ENCODE measurements at places on chromosomes 7 and 10.
A peak's percentile ranks its signal among the peaks of the same experiment; 100 is the strongest.

DNA sequence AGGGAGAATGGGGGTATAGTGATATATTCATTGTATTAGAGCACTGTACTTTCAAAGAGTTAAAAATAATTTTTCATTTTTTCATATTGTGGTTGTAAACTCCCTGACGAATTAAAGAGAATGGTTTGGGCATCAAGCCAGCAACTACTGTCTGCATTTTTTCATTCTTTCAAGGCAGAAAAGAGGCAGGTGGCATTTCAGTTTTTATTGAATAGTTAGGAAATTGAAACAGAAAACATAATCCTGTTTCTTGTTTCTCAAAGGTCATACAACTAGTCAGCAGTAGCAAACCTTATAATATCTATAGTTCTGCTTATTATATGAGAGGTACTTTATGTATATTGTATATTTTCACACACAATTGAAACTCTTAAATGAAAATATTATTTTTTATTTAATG lies 303.9 kb upstream of the KCND2 start:
- no peak for DNase-seq

DNA sequence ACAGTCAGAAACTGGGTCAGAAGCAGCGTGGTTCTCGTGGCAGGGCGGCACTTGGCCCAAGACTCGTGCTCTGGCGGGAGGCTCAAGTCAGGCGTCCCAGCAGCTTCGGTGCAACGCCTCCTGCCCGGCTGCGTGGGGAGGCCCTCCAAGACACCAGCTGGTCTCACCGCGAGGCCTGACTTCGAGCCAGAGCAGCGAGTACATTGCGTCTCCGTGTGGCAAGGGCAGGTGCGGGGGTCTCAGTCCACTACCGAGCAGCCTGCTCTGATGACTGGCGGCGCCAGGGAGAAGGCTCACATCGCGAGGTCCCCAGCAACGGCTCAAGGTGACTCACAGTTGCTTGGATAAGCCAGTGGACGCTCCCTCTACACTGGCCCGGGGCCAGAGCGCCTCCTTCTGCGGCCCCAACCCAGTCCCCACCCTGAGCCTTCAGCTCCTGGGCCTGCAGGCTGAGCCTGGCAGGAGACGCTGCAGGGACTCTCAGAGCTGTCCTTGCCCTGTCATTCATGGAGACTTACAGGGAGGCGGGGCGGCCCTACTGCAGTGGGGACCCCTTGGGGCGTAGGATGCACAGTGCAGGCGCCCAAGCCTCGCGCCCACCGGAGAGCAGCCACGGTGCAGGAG lies 41.9 kb upstream of the PRKAR1B start:
- DNase-seq = no peak

DNA sequence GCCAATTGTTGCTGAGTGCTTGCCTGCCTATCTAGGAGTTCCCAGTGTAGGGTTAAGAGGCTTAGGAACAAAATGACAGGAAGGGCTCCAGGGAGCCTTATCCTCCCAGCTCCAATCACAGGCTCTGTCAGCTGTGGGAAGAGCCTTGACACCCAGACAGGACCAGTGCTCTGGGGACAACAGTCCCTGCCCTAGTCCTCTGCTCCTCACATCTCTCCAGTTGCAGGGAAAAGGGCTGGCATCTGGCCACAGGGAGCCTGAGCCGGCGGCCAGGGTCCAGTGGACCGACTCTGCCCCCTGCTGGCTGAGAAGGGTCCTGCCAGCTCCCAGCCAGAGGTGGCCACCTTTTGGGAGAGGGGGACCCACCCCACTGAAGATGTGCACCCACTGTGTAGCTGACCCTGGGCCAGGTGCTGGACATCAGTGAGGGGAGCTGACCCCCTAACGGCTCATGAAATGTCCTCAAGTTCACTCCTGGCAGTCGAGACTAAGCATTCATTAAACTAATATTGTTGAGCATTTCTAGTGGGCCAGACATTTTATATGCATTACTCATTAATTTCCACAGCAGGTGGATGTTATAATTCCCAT lies 17.6 kb downstream of the DNAJB12 start:
- peak; percentile 87 for DNase-seq

DNA sequence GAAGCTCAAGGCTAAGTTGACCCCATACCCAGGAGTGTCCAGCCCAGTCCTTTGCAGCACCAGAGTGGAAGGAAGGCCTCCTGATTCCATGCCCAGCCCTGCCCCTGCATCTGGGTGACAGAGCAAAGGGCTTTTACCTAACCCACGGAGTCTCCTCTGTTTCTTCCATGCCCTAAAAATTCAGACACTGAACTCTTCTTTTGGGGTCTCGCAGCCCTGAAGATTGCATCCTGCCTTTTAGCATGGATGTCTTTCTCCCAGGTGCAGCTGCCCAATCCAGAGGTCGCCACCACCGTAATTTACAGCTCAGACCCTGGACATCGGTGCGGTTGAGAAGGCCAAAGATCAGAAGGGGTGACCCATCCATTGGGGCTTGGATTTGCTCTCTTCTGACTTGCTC lies 50.8 kb downstream of the CXCL12 start:
- DNase-seq = no peak

GRCh38 chr10:42753507-42754154 lies 29.0 kb upstream of the BMS1 start:
- no peak for DNase-seq

DNA sequence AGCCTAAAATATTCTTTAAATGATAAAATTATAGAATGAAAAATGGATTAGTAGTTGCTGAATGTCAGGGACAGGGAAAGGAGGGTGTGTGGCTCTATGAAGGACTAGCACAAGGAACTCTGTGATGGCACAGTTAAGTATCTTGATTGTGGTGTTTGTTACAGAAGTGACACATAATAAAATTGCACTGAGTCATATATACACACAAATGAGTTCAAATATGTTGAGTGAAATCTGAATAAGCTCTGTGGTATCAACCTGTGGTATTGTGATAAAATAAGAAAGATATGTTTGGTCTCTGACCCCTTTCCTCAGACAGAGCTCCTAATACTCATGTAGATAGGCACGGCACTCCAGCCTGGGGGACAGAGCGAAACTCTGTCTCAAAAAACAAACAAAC lies 181.5 kb upstream of the TRIM24 start:
- DNase-seq = no peak

DNA sequence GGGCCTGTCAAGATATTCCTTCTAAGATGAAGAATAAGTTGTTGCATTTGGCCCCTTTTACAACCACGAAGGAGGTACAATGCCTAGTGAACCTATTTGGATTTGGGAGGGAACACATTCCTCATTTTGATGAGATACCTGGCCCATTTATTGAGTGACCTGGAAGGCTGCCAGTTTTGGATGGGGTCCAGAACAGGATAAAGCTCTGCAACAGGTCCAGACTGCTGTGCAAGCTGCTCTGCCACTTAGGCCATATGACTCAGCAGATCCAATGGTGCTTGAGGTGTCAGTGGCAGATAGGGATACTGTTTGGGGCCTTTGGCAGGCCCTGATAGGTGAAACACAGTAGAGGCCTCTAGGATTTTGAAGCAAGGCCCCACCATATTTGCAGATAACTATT lies 704.6 kb downstream of the CCSER2 start:
- DNase-seq = no peak

DNA sequence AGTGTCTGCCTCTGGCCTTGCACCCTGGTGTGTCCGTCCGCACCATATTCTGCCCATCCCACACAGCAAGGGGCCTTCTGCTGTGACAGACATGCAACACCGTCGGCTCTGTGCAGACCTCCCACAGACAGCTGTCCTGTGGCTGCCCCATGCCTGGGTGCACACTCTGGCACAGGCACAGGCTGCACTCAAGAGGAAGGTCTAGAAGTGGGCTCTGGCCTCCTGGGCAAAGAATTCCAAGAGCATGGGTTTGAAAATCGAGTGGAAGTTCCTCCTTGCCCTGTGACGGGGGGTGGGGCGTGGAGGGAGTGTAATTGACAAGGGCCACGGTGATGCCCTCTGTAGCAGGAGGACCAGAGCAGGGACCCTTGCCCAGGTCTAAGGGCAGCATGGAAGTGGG lies 4.3 kb upstream of the LOXL4 start:
- no peak for DNase-seq

GRCh38 chr10:131580674-131581073 lies 269.2 kb upstream of the TCERG1L start:
- DNase-seq = no peak

DNA sequence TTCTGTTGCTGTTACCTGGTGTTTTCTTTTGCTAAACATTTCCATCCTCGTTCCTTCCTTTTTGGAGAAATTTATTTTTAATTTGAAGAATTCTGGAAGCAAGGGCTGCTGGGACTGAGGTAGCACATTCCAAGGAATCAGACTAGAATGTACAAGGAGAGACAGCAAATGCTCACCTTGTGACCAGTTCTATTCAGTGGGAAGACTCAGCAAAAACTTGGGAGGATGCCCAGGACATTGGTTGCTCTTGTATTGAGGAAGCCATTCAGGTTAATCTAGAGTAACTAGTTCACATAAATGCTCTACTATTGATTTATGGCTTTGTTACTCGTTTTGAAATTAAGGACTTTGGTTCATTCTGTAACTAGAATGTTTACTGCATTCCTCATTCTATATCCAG lies 11.3 kb downstream of the PLCE1 start:
- no peak for DNase-seq

- no peak for DNase-seq
Observed at GRCh38 chr7:148799893-148800555, 84.1 kb downstream of the EZH2 start.

DNA sequence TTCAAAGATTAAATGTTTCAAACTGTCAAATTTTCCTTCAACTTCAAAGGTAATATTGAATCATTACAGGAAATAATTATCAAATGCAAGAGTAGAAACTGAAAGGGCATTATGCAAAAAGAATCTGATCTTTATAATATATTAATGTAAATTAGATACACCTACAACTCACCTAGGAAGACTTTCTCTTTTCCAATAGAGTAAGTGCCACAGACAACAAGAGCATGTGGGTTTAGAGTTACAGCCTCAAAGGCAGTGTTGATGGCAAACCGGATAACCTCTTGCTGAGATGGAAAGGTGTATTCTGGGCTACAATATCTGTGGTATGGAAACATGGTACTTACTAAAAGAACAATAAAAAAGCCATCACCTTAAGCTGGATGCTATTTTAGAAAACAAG lies 11.7 kb downstream of the DCLRE1A start:
- no peak for DNase-seq

DNA sequence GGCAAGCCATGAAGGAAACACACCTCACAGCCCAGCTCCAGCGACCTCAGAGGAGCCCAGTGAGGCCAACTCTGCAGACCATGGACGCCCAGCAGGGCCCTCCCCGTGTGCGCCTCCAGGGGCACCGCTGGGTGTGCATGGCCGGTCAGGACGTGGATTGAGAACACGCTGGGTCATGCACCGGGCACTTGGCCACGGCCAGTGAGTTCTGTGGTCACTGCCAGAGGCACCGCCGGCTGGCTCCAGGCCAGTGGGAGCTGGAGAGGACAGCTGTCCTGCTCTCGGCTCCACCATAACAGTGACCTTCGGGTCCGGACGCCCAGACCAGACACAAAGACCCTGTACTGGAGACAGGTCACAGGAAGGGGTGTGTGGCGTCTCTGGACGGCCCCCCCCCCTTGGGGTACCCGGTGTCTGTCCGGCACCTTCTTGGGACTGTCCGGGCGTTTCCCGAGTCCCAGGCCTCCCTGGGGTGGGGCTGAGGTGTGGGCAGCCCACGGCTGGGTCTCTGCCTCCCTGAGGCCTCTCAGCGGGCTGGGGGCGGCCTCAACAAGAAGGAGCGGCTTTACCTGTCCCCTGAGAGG lies 50.4 kb upstream of the NKX6-2 start:
- no peak for DNase-seq

DNA sequence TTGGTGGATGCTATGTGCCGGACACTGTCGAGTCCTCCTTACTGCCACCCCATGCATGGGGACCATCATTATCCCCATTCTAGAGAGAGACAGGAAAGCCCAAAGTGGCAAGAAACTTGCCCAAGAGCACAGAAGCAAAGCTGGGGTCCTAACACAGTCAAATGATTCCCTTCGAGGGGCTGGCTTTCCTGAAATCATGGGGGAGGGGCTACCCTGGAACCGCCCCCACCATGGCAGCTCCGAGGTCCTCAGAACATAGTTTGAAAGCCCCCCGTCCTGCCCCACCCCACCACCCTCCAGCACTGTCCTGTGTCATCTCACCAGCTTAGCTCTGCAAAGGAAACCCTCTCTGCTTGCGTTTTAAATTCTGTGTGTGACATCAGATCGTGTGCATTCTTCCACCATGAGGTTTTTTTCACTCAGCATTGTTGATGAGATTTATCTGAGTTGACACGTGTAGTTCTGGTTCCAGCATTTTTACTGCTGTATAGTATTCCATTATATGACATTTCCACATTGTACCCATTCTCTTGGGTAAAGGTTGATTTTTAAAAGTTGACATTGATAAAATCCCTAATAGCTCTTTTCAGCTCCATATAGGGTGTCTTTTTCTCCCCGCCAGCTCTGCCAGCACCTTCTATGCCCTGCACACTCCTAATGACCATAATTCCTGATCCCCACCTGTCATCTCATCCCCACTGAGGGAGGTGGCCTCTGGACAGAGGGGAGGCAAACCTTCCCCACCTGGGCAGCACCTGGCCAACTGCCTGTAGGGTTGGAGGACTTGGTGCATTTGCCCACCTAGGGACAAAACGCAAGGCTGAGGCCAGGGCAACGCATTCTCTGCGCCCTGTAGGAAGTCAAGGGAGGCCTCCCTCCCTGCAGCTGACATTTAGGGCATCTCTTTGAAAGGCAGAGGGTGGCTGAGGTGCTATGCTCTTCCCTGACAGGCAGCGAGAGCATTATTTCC lies 100.2 kb upstream of the GPR26 start:
- DNase-seq = no peak

DNA sequence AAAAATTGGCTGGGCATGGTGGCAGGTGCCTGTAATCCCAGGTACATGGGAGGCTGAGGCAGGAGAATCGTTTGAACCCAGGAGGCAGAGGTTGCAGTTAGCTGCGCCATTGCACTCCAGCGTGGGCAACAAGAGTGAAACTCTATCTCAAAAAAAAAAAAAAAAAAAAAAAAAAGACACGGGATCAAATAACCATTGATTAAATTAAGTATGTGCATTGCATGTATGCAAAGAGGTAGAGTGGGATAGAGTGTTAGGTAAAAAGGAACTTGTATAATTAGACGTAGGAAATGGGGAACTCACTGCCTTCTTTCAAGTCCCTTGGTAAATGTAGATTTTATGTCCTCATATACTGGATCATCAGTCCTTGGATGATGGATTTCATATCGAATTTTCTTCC lies 13.1 kb downstream of the VCL start:
- DNase-seq = no peak

- DNase-seq = no peak
Observed at GRCh38 chr7:41629711-41630111, 73.2 kb downstream of the INHBA start.
